Central memory CD8-positive, alpha-beta T cell (primary cell): ENCODE measurements at places on chromosomes 6 and 20.
A peak's percentile ranks its signal among the peaks of the same experiment; 100 is the strongest.

- DNase-seq, result no peak
Measured at GRCh38 chr20:58231683-58232082, 3.2 kb upstream of the ANKRD60 start.

DNA sequence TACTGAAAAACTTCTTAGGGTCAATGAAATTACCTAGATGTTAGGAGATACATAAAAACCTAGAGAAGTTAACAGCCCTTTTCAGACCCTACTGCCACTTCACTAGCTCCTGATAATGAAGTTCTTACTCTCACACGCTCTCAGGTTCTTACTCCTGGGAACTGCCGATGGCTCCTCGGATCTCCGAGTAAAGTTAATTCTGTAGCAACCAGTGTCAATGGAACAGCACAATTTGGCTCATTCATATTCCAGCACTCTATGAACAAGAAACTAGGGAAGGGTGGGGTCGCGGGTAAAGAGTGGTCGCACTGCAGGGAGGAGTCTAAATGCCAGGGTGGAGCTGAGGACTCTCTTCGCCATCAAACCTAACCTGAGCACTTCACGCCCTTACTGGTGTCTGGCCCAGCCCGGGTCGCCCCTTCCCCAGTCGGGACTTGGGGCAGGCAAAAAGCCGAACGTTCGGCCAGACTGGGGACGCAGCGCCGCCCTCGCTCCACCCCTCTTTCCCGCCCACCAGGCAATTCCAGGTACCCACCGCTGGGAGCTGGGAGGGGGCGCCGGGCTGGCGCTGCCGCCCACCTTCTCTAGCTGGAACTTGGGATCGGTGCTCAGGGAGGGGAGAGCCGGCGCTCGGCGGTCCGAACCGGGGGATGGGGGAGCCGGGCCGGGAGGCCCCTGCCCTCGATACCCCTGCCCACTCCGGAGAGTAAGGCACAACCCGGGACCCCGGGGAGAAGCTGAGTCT is 744 bp downstream of the RAB23 start:
- peak; percentile 28 for DNase-seq

DNA sequence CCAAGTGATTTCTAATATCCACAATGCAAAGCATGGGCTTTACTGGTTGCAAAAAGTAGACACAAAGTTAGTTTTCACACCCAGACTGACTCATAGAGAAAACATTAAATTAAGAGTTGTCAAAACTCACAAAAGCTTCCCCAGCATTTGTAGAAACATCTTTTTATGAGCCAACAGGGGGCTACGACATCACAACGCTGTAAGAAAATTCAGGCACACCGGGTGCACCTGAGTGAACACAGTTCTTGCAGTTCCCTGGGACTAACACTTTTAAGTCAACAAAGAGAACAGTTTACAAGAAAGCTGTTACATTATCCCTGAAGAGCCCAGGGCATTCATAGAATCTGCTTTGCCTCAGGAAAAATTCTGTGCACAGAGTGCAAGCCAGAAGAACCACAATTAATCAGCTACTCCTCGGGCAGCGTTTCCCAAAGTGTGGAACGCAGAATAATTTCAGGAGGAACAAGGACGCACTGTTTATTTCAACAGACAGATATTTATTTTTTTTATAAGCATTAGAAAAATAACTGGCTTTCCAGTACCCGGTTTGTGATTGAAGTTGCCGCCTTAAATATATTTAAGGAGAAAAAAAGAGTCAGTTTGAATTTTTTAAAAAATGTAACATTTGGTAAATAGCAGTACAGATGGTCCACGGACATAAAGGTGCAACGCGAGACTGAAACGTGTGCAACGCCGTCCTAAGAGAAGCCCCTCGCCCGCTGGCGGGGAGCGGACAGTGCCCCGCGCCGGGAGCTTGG is 1.2 kb downstream of the NCOA5 start:
- DNase-seq, result no peak

DNA sequence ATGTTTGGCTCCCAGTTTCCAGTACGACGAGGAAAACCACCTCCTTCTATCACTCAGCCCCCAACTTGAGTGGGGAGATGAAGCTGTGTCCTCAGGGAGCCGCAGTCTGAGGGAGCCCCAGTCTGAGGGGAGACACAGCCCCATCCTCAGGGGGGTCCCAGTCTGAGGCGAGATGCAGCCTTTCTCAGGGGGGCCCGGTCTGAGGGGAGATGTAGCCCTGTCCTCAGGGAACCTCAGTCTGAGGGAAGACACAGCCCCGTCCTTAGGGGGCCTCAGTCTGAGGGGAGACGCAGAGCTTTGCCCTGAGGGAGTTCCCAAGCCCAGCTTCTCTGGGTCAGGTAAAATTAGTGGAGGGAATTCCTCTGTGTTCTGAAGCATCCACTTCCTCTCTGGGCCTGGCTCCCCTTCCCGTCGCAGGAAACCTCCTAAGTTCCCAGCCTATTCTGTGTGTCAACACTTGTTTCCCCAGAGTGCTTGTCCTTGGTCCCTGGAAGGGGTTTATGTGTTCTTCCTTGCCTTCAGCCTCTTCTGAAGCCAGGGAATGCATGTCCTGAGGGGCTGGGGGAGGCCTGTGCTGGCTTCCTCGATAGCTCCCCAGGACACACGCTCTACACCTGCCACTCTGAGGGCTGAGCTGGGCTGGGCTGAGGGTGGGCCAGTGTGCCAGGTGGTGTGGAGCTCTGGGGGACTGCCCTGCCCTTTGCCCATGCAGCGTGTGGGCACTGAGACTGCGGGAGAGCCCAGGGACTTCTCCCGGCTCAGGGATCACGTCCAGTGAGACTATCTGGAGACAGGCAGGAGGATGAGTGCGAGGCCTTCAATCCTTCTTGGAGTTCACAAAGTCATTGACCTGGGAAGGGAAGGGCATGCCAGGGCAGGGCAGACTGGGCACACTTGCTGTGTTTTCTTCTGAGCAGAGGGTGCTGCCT is 55.4 kb downstream of the VEGFA start:
- DNase-seq, result no peak

DNA sequence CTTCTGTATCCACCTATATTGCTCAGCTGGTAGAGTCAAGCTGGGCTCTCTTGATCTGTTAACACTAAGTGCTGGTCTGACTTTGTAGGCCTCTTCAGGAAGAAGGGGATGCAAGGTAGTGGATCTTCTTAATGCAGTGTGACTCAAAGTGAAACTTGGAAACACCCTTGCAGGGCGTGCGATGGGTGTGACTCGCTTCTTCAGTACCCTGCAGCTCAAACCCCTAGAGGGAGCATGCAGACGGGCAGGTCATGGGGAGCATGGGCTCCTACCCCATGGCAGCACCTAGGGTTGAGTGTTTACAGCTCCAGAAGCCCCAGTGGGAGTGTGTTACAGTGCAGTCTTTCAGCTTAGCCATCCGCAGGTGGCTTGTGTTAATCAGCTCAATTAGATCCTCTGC is 757 bp upstream of the SAMD3 start:
- peak; percentile 64 for DNase-seq

DNA sequence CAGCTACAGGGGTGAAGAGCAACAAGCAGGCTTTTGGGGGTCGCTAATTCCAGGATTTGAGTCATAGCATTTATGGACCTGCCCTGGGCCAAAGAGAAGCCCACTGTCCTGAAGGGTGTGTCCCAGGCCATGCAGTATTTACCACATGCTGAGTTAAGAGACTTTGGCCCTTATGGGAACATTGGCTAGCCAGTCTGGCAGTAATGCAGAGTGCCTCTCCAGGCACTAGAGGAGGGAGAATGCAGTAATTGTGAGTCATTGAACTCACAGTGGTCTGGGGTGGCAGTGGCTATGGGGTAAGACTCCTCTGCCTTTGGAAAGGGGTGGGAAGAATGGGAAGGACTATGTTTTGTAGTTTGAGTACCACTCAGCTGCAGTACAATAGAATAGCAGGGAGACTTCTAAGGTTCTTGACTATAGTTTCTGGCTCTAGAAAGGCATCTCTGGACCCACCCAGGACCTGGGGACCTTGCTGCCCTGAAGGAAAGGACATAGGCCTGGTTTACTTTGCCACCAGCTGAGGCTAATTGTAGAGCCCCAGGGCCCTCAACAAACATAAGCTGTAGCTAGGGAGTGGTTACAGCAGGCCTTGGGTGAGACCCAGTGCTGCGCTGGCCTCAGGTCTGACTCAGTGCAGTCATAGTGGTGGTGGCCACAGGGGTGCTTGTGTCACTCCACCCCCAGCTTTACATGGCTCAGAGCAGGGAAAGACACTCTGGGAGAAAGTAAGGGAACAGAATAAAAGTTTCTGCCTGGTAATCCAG is 520.9 kb downstream of the HTR1B start:
- DNase-seq, result no peak

DNA sequence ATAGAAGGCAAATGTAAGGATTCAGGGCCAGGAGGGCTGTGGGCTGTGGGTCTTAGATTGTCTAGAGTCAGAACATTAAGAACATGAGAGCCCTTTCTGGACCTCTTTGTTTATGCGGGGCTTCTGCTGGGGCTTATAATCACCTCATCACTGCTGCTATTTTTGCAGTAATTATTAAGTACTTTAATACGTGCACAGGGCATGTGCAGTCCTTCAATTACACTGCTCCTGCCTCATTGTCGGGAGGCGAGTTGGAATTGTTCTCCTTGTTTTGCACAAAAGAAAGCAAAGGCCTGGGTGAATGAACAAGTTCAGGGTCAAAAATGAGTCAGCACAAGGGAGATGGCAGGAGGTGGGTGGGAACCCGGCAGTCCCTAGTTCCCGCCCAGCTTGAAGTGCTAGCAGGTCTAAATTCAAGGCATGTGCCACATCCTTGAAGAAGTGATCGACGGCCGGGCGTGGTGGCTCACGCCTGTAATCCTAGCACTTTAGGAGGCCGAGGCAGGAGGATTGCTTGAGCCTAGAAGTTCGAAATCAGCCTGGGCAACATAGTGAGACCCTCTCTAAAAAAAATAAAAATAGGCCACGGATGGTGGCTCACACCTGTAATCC is 34.4 kb upstream of the PTPN1 start:
- no peak for DNase-seq

- DNase-seq, result no peak
Measured at GRCh38 chr6:63371104-63371715, 51.4 kb upstream of the LGSN start.

GRCh38 chr20:52722926-52723688 is 249.1 kb upstream of the TSHZ2 start:
- no peak for DNase-seq

DNA sequence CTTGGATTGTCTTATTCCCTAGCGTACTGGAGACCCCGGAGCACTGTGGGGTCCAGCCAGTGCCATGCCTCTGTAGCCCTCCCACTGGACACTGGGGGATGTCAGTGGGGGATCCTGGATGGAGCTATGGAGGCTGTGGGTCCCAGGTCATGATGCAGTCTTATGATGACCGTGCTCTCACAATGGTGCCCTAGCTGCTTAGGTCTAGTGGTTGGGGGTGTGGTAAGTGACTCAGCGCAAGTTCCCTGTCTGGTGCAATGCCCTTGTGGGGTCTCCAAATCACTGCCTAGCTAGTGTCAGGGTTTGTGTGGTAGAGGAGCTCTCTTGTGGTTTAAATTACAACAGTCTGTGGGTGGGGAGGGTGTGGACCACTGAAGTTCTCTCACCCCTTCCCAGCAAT is 135.4 kb downstream of the CDC5L start:
- no peak for DNase-seq

DNA sequence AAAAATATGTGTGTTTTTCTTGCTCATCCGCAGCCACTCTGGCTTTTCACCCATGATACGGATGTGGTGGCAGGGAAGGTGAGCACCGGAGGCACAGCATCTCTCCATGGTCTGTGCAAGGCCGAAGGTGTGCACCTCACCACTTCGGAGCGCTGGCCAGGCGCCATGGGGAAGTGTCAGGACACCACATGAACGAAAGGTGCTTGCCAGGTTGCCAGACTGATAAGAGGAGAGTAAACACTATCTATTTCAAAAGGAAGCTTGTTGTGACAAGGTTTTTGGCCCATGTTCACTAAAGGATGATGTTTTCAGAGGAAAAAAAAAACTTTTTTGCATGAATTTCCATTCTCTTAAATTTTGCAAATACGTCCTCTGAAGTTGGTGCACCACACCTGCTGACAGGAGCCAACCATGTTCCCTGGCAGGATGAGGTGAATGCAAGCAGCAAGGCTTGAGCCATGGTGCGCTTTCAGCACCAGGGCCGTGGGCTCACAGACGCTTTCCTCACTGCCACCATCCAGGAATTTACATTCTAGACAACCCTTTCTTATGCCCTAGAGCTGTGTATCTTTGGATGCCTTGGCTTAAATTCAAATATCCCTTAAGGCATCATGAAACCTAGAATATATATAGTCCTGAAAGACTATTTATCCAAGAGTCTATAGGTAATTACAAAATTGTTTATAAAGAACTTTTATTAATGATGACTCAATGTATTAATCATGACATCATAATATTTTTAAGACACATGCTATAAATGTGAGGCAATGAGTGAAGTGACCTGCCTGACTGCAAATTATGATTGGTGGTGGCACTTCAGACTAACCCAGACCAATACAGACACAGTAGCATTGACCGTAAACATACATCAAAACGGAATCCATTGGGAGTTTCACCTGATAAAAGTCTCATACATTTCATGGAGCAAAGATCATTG is 234.5 kb downstream of the TFAP2A start:
- DNase-seq, result no peak

DNA sequence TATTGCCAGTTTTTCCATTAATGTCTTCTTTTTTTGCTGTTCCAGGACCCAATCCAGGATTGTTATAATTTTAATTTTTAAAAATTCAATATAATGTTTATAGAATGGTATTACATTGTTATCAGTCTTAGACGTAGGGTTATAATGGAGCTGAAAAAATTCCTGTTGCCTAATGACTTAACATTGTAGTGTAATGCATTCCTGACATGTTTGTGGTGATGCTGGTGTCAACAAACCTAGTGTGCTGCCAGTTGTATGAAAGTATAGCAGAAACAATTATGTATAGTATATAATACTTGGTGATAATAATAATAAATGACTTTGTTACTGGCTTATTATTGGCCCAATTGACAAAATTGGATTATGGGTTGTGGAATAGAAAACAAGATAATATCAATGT is 30.4 kb downstream of the KIZ start:
- DNase-seq, result no peak

DNA sequence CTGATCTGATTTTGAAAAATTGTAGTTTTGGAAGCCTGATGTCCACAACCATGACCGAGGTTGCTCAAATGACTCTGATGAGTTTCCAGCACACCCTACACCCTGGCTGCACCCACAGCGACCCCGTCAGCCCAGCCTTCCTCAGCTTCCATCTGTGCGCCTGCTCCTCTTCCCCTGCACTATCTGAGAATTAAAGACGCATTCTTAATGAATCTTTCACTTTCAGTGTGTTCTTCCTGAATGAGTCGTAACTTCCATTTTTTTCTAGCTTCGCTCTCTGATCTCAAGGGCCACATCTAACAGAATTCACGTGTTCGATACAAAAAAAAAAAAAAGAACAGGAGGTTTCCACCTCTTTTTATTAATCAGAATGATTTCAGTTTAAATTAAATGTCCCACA is 21.3 kb upstream of the RREB1 start:
- DNase-seq, result no peak

DNA sequence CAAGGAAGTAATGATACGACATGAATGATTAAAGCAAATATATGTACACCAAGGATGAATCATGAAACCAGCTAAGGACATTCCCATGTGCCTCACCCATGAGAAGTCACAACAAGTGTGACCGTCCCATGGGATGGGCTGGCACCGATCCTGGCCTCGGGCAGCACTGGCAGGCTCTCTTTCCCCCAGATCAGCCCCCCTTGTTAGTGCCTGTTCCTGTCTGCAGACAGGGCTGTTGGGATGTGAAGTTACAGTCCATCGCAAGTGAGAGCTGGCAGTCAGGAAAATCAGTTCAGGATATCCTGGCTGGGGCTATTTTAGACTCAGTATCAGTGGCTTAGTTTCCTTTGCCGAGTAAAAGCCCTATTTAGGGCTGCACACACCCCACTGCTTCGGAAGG is 129.2 kb upstream of the SNX9 start:
- no peak for DNase-seq
